ENCODE measurements at places on chromosomes 1 and 21. TPM values are rescaled to one million over a fixed set of nuclear protein-coding genes. Genes with fewer than 3 reads are reported as not detected.
A peak's percentile ranks its signal among the peaks of the same experiment; 100 is the strongest.

- DNase-seq: peak; percentile 66
Observed at GRCh38 chr21:45326169-45326851, 38.6 kb upstream of the POFUT2 start.

- no peak for DNase-seq
Observed at GRCh38 chr1:19517017-19517416, 31.7 kb upstream of the CAPZB start.

GRCh38 chr1:21082073-21082472 lies 94.6 kb downstream of the EIF4G3 start:
- DNase-seq: no peak

DNA sequence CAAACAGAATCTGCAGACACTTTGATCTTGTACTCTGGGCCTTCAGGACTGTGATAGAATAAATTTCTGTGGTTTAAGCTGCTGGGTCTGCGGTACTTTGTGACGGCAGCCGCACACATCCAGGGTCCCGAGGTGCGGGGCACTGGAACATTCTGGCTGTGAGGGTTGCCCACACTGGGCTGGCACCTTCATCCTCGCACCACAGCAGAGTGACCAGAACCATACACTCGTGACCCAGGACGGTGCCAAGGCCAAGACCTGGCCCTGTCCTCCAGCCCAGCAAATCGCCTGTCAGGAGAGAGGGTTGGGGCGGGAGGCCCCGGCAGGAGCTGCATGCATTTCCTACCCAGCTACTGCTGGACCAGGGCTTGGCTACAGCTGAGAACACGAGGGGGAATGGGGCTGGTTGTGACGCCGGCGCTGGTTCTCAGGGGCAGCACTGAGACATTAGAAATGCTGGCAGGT lies 2.6 kb upstream of the FTCD start:
- DNase-seq: no peak

DNA sequence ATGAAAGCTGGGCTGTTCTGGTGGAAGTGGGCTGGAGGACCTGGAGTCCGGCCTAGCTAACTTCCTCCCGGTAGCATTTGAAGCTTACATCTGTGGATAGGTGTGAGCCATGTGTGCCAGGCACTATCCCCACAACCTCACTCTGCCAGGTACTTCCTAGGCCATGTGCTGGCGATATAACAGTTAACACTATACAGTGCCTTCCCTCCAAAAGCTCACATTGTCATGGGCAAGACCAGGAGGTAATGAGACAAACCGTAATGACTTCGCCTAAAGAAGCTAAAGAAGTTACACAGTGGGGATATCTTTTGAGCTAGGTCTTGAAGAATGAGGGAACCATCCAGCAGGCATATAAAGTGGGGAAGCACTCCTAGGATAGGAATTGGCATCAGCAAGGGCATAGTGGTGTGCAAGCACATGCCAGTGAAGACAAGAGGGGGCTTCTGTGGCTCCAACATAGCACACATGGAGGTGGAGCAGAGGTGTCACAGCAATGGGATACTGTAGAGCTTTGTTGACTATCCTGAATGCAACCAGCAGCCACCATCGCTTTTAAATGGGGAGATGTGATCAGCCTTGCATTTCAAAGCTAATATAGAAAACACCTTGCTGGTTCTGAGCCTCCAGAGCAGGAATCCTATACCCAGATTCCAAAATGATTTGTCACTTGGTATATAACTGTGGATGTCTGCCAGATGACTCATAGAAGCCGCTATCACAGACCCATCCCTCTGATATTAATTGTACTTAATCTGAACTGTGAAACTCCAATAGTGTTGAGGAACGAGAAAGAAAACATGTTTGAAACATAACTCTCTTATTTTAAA lies 466.3 kb downstream of the LMO4 start:
- no peak for DNase-seq

DNA sequence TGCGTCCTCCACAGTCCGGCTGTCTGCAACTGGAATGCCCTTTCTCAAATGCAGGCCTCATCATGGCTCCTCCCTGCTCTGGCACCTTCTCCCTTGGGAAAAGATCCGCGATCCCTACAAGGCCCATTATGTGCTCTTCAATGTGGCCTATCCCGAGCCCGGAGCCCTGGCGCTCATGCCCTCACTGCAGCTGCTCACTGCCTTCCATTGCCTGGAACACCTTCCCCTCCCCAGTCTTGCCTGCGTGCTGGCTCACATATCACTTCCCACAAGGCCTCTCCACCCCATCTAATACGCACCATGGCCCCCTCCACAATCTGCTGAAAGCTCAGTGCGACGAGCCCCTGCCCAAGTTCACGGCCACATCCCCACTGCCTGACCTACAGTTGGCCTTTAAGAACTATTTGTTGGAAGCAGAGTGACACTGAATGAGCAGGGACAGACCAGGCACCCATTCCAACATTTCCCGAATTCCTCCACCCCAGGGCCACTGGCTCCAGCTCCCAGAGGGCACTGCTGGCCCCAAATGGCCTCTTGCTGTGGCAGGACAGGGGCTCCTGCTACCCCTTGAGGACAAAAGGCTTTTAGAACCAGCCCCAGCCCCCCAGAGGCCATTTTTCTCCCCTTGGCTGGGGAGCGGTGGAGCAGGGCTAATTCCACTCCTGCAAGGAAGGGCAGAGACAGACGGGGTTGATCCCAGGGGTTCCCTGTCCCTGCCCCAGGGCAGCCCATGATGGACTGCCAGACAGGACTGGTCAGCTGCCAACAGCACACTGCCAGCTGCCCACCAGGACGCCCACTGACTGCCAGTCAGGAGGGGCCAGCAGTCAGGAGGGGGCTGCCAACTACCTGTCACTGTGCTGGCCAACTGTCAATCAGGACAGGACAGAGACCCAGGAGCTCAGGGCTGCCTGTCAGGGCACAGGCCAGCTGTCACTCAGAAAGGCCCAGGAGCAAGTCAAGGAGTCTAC lies 64.8 kb downstream of the DHRS3 start:
- DNase-seq: no peak

DNA sequence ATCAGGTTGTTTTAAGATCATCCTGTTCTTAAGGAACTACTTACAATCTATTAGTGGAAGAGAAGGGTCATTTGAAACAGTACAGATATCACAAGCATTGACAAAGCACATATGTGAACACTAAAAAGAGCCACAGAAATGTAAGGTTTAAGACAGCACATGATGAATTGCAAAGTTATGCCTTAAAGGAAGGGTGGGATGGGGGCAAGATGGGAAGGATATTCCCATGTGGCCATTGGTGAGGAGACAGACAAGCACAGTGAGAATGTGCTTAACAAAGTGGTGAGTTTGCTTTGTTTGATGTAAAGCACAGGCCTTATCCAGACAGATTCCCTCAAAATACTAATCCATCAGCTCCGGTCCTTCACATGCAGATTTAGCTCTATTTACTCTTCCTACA lies 151.6 kb upstream of the IVNS1ABP start:
- no peak for DNase-seq

GRCh38 chr1:147080671-147081394 lies 91.4 kb downstream of the PRKAB2 start:
- DNase-seq: no peak

DNA sequence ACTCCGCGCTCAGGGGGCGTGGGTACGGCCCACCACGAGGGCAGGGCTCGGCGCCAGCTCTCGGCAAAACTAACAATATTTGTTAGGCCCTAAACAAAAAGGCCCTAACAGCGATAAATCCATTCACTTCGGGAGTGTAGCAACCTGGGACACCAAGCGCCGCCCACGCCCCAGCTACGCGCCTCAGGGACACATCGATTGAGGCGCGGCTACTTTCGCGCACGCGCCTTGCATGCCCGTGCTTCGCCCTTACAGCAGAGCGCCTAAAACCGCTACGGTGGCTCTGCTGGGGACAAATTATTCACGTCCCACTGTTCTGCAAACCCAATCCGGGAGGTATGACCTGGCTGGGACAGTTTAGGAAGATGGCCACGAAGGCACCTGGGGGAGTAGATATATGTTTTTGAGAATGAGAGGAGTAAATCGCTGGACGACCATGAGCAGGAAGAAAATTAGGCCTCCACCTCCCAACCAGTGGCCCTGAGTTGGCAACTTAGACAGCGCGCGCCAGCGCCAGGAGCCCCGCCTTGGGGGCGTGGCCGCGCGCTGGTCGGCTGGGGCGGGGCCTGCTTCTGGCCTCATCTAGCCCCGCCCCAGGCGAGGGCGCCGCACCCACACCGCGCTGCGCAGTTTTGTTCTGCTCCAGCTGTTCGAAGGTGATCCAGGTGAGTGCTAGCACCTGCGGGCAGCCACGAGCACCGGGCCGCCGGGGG lies at the start of gene MGST3:
Gene MGST3, plus strand, starts transcription at position 606 of the 713 bp plus-strand sequence. CDS start 18,614 bp downstream, outside the sequence.
- DNase-seq: peak; percentile 95

GRCh38 chr1:178849918-178850317 lies 21.0 kb downstream of the ANGPTL1 start:
- DNase-seq: no peak

DNA sequence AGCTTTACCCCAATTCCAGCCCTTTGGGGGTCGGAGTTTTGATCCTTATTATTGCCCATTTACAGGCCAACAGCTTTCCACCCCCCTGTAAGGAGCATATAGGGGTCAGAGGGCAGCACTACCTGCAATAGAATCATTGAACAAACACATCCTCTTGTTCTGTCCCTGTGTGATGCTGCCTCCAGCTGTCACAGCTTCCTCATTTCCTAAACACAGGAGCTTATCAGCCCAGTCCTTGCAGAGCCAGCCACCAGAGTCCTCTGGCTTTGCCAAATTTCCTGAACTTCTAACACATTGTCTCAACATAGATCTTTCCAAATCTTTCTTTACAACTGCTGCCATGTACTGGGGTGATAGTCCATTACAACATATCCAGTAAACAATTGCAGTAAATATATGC lies 32.8 kb upstream of the PTBP2 start:
- no peak for DNase-seq

- DNase-seq: no peak
Observed at GRCh38 chr21:15442743-15443469, 286.9 kb upstream of the USP25 start.

Gene AADACL4
- total RNA-seq: not detected

Gene SHISAL2A
- total RNA-seq: not detected

DNA sequence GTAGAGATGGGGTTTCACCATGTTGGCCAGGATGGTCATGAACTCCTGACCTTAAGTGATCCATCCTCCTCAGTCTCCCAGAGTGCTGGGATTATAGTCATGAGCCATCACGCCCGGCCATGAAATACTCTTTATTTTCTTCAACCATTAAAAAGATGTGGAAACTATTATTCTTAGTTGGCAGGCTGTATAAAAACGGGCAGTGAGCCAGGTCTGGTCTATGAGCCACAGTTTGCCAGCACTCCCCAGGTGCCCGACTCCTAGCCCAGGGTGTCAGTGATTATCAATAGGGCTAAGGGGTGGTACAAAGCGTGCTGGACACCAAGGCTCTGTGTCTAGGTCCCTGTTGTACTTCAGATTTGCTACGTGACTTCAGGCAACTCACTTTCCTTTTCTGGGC lies 3.7 kb upstream of the TMEM61 start:
- DNase-seq: no peak

- no peak for DNase-seq
Observed at GRCh38 chr21:8989261-8989711, 1532.1 kb upstream of the TPTE start.

Gene DAB1
- not detected for total RNA-seq

- no peak for DNase-seq
Observed at GRCh38 chr1:24776821-24777220, 31.6 kb downstream of the CLIC4 start.

DNA sequence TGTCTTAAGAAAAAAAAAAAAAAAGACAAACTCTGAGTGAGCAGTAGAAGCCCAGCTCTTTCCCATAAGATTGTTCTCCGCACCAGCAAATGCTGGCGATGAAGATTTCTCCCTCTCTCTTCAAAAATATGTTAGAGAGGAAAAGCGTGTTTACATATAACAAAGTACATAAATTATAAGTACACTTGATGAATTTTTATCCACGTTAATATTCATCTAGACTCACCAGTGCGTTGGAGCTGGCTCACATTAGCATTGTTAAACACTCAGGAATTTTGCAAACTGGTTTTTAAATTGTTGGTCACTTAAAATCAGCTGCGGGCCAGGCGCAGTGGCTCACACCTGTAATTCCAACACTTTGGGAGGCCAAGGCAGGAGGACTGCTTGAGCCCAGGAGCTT lies 56.0 kb downstream of the RUNX3 start:
- DNase-seq: no peak

DNA sequence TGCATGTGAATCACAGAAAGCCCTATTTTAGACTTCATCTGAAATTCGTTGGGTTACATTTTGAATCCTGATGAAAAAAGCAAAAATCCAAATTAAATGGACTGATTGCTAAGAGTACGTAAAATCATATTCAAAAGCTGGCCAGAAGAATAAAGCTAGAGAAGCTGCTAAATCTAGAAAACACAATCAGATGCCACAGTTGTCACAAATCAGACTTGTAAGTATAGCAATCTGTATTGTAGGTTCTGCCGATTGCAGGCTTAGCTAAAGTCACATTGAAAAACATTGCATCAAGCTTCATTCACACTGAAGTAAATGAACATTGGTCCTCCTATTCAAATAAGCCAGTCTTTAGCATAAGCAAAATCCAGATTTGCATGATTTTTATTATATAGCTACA lies 235.1 kb upstream of the ST6GALNAC5 start:
- DNase-seq: no peak

- peak; percentile 70 for DNase-seq
Observed at GRCh38 chr1:201876148-201876818, 12.4 kb upstream of the SHISA4 start.

- no peak for DNase-seq
Observed at GRCh38 chr1:211938561-211938997, 96.8 kb downstream of the INTS7 start.

DNA sequence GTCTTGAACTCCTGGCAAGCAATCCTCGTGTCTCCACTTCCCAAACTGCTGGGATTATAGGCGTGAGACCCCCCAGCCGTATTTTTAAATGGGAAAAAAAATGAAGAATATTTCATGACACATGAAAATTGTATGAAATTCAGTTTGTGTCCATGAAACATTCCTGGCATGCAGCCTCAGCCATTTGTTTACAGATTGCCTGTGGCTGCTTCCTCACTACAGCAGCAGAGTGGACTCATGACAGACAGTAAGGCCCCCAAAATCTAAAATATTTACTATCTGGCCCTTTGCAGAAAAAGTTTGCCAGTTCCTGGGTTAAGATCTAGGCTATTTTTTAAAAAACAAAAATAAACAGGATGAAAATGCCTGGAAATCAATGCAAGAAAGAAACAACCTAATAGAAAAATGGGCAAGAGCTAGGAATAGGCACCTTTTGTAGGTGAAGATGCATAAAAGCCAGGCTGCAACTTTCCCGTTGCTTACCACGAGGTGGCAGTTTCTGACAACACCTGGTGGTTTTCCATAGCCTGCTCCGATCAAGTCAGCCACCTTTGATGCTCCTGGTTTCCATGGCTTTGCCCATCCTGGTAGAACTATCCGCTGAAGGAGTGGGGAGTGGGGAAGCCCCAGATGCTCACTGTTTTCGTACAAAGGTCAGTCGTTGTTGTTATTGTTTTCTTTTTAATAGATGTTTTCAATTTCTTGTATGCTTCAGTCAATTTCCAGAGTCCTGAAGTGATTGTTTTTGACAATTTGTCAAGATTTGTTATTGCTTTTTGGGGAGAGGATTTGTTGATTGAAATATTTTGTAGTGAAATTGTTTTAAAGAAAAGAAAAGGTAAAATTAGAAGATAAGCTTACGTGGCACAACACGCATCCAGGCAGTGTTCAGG lies 24.3 kb downstream of the UBE2Q1 start:
- peak; percentile 76 for DNase-seq
